ENCODE measurements at places on chromosomes 16 and 17.

DNA sequence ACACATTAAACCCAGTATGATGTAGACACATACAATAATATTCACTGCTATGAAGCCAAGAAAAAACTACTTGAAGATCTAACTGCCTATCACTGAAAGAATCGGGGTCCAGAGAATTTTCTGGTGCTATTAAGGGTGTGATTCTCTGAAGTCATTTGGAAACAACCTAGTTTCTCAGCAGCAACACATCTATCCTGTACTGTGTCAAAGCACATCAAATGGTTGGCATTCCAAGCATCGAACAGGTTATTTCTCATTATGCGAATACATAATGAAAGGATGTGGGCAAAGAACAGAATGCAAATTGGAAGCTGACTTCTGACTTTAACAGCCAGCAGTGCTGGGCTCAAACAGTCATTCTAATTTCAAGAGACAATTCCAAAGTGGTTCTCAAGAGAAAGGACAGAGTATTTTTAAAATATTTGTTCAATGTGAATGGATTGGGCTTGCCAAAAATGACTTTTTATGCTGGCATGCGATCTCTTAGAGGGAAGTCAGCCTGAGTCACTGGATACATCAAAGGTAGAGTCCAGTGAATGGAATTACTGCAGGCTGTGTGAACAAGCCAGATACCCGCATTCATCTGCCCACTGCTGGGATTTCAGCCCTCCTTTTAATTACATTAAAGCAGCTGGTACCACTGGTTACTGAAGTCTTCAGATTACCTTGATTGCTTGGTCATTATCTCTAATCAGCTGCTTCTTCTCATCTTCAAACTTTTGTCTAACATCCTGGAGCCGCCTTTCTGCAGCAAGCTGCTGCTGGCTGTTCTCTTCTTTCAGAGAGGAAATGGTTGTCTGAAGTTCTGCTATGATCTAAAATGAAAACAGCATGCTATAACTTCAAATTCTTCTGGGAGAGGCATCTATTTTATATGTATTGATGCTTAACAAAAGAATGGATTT lies 181.2 kb upstream of the AXIN2 start:
- DNase-seq: no peak

DNA sequence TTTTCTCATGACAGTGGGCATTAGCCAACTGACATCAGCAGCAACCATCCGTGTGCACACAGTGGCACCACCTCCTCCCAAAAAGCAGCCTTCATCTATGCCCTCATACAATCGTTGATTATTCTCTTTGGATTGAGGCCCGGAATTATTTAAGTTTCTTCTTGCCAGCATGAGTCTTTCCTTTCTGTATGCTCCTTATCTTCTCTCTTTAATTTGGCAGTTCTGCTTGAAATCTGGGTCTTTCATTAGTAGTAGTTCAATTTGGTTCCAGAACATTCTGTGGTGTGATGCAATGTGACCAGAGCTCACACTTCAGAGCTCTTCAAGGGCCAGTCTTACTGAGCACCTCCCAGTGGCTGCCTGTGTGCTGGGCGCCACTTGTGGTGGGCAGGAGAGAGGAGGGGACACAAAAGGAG lies 52.2 kb upstream of the STH start:
- DNase-seq: no peak

GRCh38 chr17:41415411-41415810 lies 9.0 kb downstream of the KRT37 start:
- DNase-seq: no peak

GRCh38 chr17:38674749-38675615 lies at the start of gene EPOP:
Gene EPOP (minus strand): TSS chr17:38674957. CDS start chr17:38674495, 462 bp downstream.
- DNase-seq: peak; percentile 92

GRCh38 chr16:27972500-27972899 lies 91.0 kb downstream of the GSG1L start:
- DNase-seq: peak; percentile 39

GRCh38 chr16:76524356-76524755 lies 247.2 kb downstream of the CNTNAP4 start:
- no peak for DNase-seq

GRCh38 chr17:77957235-77957856 lies 1.2 kb upstream of the TNRC6C start:
- DNase-seq: no peak

GRCh38 chr17:15654886-15655561 lies 29.1 kb downstream of the TRIM16 start:
- DNase-seq: no peak

DNA sequence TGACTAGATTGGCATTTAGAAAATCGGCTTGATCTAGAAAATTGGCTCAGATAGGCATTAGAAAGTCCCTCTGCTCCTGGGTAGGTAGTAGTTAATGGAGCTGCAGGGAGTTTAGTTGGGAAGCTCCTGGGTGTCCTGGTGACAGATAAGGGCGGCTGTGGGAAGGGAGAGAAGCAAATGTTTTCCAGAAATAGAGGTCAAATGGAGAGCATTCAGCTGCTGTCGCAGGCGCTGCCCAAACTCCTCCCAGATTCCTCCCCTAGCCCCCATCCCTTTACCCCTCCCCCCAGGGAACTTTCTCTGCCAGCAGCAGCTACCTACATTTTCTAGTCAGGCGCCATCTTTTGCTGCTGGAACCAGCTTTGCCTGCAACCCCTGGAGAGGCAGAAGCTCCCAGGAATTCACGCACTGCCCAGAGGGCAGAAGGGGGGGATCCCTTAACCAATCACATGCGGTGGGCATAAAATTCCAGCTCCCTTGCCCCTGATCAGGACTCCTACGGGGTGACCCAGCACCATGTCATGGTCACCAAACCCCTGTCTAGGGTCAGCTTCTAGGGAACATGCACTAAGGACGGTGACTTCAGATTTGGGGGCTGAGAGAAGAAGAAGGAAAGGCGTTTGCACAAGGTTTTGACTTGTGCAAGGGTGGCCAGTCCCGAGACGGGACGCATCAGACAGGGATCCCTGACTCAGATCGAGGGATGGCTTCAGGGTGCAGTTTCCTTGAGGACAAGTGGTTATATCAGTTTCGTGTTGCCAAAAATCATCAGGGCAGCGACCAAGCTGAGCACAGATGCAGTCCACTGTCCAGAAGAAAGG lies 43.8 kb downstream of the SOCS1 start:
- DNase-seq: no peak

DNA sequence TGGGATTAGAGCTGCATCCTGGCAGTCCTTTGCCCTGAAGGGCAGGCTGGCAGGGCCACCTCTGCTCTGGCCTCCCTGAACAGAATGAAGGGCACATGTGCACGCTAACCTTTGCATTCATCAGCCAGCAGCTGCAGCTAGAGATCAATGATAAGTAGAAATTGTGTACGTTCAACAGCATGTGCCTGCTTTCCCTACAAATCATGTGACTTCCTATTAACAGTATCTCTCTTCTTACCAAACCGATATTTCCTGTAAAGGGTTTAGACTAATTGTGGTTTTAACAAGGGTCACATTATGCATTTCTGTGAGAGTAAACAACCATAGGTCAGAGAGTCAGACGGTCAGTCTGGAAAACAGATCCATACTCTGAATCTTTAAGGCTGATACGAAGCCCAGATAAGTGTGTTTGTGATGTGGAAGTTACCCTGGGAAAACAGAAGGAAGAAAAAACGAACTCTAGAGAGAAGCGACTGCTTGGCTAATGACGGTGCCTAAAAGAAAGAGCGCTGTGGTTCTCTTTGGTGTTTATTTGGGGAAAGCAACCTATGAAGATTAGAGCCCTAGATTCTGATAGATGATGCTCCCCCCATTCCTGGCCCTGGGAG lies 219.4 kb downstream of the MAF start:
- no peak for DNase-seq

DNA sequence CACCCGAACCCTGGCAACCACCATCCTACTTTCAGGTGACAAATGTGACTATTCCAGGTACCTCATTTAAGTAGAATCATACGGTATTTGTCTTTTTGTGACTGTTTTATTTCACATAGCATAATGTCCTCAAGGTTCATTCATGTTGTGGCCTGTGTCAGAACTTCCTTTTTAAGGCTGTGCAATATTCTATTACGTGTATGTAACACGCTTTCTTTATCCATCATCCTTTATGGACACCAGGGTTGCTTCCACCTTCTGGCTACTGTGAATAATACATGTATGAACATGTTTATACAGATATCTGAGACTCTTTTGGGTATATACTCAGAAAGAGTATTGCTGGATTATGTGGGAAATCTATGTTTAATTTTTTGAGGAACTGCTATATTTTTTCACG lies 28.7 kb upstream of the RSL1D1 start:
- DNase-seq: no peak

DNA sequence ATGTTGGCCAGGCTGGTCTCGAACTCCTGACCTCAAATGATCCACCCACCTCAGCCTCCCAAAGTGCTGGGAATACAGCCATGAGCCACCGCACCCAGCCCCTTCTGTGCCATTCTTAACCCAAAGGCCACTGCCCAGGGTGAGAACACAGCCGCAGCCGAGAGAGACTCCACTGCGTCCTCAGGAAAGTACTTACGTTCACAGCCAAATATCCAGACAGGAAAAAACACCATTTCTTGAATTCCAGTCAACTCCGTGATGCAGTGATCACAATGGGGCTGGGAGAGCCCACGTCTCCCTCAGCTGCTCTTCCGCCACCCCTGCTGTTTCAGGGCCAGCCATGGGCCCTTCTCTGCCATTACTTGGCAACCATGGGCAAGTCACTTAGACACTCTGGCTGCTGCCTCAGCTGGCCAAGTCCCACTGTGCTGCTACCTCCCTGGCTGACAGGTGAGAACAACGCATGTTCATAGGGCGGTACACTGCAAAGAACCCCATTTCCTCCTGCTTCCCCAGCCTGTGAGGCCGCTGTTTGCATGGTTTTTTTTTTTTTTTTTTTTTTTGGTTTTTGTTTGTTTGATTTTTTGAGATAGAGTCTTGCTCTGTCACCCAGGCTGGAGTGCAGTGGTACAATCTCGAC lies 4.3 kb downstream of the CDIP1 start:
- no peak for DNase-seq

- no peak for DNase-seq
Measured at GRCh38 chr16:81572386-81573144, 128.0 kb downstream of the CMIP start.

DNA sequence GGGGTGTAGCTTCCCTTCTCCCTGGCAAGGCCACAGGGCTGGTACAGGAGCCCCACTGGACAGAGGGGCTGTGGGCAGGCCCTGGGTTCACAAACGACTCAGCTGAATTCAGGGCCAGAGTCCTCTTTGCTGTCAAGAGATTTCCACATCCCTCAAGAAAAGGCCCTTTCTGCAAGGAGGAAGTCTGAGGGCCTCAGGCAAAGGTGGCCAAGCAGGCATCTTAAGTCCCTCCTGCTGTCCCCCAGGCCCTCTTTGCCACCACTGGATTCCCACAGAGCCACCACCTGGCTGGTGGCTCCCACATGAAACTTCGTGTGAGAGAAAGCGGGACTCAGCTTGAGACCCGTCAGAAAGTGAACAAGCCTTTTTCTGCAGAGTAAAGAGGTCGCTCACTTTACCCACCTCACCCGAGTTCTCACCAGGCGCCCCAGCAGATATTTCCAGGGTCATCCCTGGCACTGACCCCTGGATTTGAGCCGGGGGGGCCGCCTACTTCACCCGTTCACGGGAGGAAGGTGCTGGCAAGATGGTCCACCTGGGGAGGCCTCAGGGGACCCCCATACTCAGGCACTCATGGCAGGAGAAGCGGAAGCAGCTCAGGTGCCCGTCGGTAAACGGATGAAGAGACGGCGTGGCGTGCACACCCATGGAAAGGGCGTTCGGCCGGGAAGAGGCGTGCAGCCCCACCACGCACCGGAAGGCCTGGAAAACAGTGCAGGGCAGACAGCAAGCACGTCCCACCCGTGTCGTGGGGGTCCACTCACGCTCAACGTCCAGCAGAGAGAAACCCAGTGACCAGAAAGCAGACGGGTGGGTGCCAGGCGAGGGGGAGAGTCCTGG lies 3.6 kb downstream of the RNF166 start:
- DNase-seq: peak; percentile 60

GRCh38 chr17:57130708-57131461 lies 45.8 kb downstream of the AKAP1 start:
- DNase-seq: peak; percentile 75

DNA sequence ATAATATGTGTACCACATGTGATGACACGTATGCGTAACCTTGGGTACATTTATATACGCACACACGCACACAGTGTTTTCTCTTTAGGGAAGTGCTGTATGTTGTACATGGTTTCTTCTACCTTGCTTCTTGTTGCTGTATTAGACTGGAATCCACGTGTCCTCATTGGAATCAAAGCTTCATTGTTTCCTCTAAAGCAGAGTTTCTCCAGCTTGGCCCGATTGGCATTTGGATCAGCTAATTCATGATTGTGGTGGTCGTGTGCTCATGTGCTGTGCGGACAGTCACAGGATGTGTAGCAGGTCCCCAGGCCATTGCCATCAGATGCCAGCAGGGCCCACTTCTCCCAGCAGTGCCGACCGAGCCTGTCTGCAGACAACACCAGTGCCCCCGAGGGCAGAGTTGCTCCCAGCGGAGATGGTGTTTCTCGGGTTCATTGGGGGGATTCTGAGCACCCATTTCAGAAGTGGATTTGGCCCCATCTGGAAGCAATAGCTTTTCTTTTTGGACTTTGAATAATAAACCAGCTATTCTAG lies 148.4 kb downstream of the RPTOR start:
- no peak for DNase-seq

- DNase-seq: no peak
Measured at GRCh38 chr17:74147056-74147835, 56.2 kb upstream of the RPL38 start.

DNA sequence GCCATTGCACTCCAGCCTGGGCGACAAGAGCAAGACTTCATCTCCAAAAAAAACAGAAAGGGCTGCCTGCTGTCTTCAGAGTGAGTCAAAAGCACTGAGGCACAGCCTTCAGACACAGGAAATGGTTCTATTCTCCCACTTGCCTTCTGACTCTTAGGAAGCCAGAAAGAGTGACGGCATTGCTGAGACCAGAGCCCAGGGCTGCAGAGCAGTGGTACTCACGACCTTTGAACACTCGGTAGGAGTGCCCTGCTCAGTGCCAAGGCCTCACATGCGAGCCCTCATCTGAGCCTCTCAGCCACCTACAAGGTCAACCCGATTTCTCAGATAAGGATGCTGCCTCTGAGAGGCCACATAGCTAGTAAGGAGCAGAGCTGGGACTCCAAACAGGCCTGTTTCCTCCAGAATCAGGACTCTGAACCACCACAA lies 3.5 kb upstream of the ITGAE start:
- DNase-seq: no peak

- peak; percentile 42 for DNase-seq
Measured at GRCh38 chr16:14286368-14287230, 215.5 kb downstream of the MRTFB start.

Measured in activated naive CD8-positive, alpha-beta T cell treated with anti-CD3 and anti-CD28 coated beads, Interleukin-2, amount 10 ng/mL, durations not matched to agents 7 days and 5 days (primary cell).